ENCODE measurements at places on chromosomes 11 and 22.

DNA sequence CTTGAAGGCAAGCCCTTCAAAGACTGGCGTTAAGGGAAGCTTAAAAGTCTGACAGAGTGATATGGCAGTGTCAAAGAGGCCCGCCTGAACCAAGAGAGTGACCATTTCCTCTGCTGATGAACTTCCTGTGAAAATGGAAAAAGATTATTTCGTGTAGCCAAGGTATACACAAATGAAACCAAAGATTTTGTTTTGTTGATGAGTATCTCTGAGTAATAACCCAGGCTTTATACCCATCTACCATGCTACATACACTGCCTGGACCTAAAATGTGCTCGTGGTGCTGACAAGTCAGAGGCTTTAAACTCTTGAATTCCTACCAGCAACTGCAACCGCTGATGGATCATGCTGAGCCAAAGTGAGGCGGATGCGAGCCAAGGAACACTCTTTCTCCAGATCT lies 21.0 kb upstream of the FNBP4 start:
- DNase-seq = no peak

- DNase-seq = no peak
Observed at GRCh38 chr11:71255800-71256479, 3.6 kb upstream of the SHANK2 start.

- no peak for DNase-seq
Observed at GRCh38 chr11:46982797-46983452, 46.4 kb downstream of the CSTPP1 start.

DNA sequence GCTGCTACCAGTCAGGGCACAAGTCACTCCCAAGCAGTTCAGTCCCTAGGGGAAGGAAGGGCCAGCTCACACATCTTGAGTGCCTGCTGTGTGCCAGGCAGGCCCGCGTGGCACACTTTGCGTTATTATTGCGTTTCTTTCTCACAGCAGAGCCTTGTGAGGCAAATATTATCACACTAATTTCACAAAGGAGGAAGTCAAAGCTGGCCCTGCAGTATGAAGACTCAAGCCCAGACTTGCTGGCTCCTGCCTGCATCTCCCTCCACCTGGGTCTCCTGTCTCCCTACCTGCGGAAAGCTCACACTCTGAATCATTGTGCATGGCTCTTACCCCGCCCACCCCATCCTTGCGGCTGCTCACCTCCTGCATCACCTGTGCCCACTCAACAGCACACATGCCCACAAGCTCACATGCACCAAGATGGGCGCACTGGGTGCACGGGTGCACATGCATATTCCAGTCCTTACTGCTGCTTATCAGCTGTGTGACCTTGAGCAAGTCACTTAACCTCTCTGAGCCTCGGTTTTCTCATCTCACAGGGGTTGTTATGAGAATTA lies 31.7 kb upstream of the P2RY2 start:
- no peak for DNase-seq

All from GM12891 (cell line).